ENCODE measurements at places on chromosomes 1 and 21. TPM values are rescaled to one million over a fixed set of nuclear protein-coding genes. Genes with fewer than 3 reads are reported as not detected.
A peak's percentile ranks its signal among the peaks of the same experiment; 100 is the strongest.

GRCh38 chr1:24635195-24635843, 7.8 kb upstream of the SRRM1 start:
- no peaks in the 10 kb centered on the region for H3K36me3 ChIP-seq
- H3K4me1 ChIP-seq = no peaks in the 10 kb centered on the region
- H3K4me3 ChIP-seq = no peak overlapping the region
- H3K27ac ChIP-seq = no peak overlapping the region
- peaks cover 4% of the 10 kb centered on the region for H3K27me3 ChIP-seq
- peak; percentile 67 for DNase-seq

- no peaks in the 10 kb centered on the region for H3K4me1 ChIP-seq
- no peak overlapping the region for H3K27ac ChIP-seq
- H3K36me3 ChIP-seq = no peaks in the 10 kb centered on the region
- H3K4me3 ChIP-seq = no peak overlapping the region
These were observed 51.7 kb downstream of the RYR2 start for GRCh38 chr1:237093691-237094090.

DNA sequence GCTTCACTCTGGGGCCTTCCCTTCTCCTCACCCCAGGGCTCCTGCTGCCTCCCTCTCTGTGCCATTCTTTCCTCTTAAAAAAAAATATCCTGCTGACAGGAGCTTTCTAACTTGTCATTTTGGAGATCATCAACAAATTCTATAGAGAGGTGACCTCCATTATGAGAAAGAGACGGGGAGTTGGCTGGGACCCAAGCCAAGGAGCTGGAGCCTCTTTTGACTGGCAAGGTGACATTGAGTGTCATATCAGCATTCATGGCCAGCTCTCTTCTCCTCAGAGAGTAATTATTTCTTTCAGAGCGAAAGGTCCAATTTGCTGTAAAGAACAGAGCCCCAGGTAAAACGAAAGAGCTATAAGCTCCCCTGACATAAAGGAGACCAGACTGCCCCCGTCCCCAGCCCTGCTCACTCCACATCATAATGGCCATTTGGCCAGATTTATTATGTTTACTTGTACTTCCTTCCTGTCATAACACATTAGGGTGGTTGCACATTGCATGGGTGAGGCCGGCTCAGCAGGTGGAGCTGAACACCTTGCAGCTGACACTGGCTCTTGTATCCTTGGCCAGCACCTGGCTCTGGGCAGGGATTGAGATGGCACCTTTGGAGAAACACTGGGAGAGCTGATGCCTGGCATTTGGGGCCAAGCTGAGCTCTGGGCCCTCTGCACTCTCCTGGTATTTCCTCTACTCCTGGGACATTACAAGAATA, 404.0 kb upstream of the VAMP3 start:
- H3K27ac ChIP-seq = no peak overlapping the region
- H3K27me3 ChIP-seq = no peaks in the 10 kb centered on the region
- no peaks in the 10 kb centered on the region for H3K36me3 ChIP-seq
- no peak overlapping the region for H3K4me3 ChIP-seq
- no peaks in the 10 kb centered on the region for H3K4me1 ChIP-seq

DNA sequence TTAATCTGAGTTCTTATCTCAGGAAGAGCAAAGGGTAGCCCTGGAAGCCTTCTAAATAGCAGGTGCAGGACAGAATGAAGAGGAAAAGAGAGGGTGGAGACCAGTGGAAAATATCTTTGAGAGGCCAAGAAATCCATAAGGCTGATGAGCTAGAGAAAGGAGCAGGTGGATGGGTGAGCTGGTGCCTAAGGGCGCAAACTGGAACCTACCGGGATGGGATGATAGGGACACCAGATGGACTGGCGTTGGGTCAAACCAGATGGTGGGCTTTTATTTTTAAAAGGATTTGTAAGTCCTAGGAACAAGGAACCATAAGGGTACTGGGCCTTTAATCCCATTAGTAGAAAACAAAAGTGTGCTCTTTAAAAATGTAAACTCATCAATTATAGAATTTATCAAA, 59.7 kb downstream of the RGL1 start:
- no peaks in the 10 kb centered on the region for H3K4me1 ChIP-seq
- H3K27ac ChIP-seq = no peak overlapping the region
- DNase-seq = no peak
- no peaks in the 10 kb centered on the region for H3K36me3 ChIP-seq

- DNase-seq = no peak
- peak overlapping the region; percentile 58 for H3K27ac ChIP-seq
- H3K36me3 ChIP-seq = peaks cover 39% of the 10 kb centered on the region
- no peaks in the 10 kb centered on the region for H3K27me3 ChIP-seq
These were observed 8.3 kb upstream of the KCNAB2 start for GRCh38 chr1:6037338-6037762.

DNA sequence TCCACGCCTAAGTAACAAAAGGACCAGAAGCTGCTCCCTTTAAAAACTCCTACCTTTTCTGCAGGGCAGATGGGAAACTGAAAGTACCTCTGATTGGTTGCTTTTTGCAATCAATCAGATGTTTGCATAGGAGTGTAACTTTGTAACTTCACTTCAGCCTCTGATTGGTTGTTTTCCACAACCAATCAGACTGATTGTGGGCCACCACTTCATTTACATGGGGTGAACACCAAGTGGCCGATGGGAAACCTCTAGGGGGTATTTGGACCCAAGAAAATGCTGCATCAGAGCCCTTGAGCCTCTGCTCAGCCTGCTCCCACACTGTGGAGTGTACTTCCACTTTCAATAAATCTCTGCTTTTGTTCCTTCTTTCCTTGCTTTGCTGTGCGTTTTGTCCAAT, 32.8 kb upstream of the CD1D start:
- peaks cover 8% of the 10 kb centered on the region for H3K4me1 ChIP-seq
- no peaks in the 10 kb centered on the region for H3K27me3 ChIP-seq
- peak overlapping the region; percentile 13 for H3K4me3 ChIP-seq

DNA sequence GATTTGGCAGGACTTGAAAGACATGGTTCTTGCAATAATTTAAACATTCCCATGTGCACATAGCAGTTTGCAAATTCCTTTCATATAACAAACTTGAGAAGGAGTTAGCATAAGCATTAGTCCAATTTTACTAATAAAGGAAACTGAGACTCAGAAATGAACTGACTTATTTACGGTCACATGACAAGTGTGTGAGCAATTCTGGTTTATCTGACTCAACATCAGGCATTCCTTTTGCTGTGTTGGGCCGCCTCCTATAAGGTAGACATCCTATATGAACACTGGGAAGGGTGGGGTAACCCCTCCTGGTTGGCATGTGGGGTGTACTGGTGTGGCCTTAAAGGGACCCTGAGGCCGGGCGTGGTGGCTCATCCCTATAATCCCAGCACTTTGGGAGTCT, 8.5 kb upstream of the CPT2 start:
- no peaks in the 10 kb centered on the region for H3K4me1 ChIP-seq
- H3K4me3 ChIP-seq = no peak overlapping the region
- H3K27me3 ChIP-seq = peaks cover 15% of the 10 kb centered on the region
- H3K27ac ChIP-seq = no peak overlapping the region
- no peak for DNase-seq

DNA sequence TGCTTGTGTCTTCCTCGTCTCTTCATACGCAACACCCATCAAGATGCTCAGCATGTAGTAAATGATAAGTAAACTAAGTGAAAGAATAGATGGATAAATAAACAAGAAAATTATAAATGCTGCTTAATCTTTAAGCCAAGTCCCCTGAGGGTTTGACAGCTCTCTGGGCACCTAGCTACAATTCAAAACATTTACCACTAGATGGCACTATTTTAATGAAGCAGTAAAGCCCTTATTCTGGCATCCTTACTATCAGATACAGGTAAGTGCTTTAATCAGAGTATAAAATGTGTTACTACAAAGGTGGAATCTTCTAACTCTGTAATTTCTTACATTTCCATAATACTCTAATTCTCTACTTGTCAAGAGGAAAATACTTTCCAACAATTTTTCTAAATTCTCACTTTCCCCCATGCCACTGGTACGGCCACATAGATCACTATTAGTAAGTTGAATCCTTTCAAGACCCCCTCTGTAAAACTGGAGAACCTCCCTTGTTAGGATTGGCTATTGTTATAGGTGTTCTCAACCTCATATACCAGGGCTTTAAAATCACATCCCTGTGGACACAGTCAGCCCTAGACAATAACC, 137.8 kb downstream of the BARHL2 start:
- DNase-seq = no peak
- H3K27ac ChIP-seq = no peak overlapping the region
- H3K27me3 ChIP-seq = no peaks in the 10 kb centered on the region

DNA sequence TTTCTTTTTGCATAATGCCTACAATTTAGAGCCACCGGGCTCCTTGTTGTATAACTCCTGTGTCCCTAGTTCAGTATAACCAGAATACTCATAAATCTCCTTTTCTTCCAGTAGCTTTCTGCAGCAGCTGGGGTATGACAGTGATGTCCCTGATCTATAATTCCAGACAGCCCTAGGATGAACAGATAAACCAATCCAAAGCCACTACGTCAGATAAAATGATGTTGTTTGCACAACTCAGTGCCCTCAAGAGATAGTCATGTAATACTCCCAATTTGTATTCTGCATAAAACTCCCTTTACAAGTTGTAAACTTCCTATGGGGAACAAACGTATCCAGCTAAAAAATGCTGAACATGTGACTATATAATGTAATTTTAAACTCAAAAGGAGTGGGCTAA, 44.7 kb downstream of the ZNF326 start:
- H3K27ac ChIP-seq = no peak overlapping the region
- H3K4me1 ChIP-seq = no peaks in the 10 kb centered on the region
- peaks cover 2% of the 10 kb centered on the region for H3K27me3 ChIP-seq
- no peak overlapping the region for H3K4me3 ChIP-seq
- H3K36me3 ChIP-seq = no peaks in the 10 kb centered on the region

GRCh38 chr1:161071886-161072371, 2.2 kb upstream of the ARHGAP30 start:
- H3K4me1 ChIP-seq = peaks cover 45% of the 10 kb centered on the region
- peak overlapping the region; percentile 89 for H3K27ac ChIP-seq
- peak; percentile 36 for DNase-seq
- H3K4me3 ChIP-seq = no peak overlapping the region

- H3K4me3 ChIP-seq = no peak overlapping the region
- H3K27me3 ChIP-seq = no peaks in the 10 kb centered on the region
- peaks cover 5% of the 10 kb centered on the region for H3K36me3 ChIP-seq
- DNase-seq = no peak
- no peaks in the 10 kb centered on the region for H3K4me1 ChIP-seq
These were observed 54.3 kb downstream of the PEX14 start for GRCh38 chr1:10529091-10529490.

GRCh38 chr1:190170321-190170720, 307.3 kb downstream of the BRINP3 start:
- no peak overlapping the region for H3K27ac ChIP-seq
- DNase-seq = no peak
- no peaks in the 10 kb centered on the region for H3K27me3 ChIP-seq
- no peaks in the 10 kb centered on the region for H3K36me3 ChIP-seq
- no peaks in the 10 kb centered on the region for H3K4me1 ChIP-seq

GRCh38 chr21:45899317-45900033, 82.1 kb upstream of the COL6A1 start:
- no peak overlapping the region for H3K4me3 ChIP-seq
- H3K36me3 ChIP-seq = no peaks in the 10 kb centered on the region
- H3K27ac ChIP-seq = no peak overlapping the region
- no peaks in the 10 kb centered on the region for H3K27me3 ChIP-seq
- DNase-seq = no peak

GRCh38 chr1:56948403-56949023, 17.3 kb downstream of the C8B start:
- H3K4me1 ChIP-seq = no peaks in the 10 kb centered on the region
- DNase-seq = no peak
- no peaks in the 10 kb centered on the region for H3K27me3 ChIP-seq
- no peaks in the 10 kb centered on the region for H3K36me3 ChIP-seq
- no peak overlapping the region for H3K4me3 ChIP-seq
- H3K27ac ChIP-seq = no peak overlapping the region

- no peak for DNase-seq
- no peaks in the 10 kb centered on the region for H3K36me3 ChIP-seq
- H3K4me3 ChIP-seq = no peak overlapping the region
These were observed 3.0 kb upstream of the HCRTR1 start for GRCh38 chr1:31614414-31615005.

DNA sequence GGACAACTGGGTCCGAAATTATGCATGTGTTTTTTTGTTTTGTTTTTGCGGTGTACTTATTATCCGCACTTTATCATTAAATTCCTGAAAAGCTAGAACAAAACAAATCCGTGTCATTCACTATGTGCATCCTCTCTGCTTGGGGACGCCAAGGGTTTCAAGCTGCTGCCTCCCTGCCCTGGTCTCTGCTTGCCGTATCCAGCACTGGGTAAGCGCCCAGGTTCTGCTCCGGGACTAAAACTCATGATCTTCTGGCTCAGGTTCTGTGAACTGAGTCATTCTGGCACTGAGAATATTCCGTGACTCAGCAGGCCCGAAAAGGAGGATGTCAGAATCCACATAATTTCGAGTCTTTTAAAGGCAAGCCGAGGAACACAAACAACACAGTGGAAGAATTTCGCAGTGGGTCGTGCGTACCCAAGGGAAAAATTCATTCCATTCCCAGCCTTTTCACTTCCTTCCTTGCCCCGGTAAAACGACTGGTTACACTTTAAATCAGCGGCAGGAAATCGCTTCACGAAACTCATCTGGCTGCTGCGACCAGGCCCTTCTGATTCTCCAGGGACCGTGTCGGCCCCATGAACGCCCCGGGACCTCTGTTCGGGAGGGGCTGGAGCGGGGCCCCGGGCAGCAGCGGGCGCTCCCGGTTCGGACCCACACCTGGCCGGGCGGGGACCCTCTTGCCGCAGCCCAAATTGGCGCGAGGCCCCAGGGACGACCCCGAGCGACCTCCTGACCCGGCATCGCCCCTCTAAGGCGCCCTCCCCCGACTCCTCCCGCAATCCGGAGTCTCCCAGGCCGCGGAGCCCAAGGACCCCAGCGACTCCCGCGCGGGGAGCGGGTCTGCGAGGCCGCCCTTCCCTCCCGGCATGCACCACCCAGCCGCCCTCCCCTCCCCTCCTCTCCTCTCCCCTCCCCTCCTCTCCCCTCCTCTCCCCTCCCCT, 746 bp upstream of the LAMC1 start:
- DNase-seq = no peak
- H3K27ac ChIP-seq = no peak overlapping the region
- peaks cover 43% of the 10 kb centered on the region for H3K27me3 ChIP-seq
- H3K4me1 ChIP-seq = peaks cover 17% of the 10 kb centered on the region
- H3K36me3 ChIP-seq = no peaks in the 10 kb centered on the region

GRCh38 chr1:24100945-24101737, 10.8 kb downstream of the MYOM3 start:
- DNase-seq = no peak
- H3K27ac ChIP-seq = no peak overlapping the region
- H3K27me3 ChIP-seq = no peaks in the 10 kb centered on the region
- H3K36me3 ChIP-seq = no peaks in the 10 kb centered on the region

- H3K4me1 ChIP-seq = no peaks in the 10 kb centered on the region
- H3K27me3 ChIP-seq = no peaks in the 10 kb centered on the region
- H3K4me3 ChIP-seq = no peak overlapping the region
- H3K36me3 ChIP-seq = no peaks in the 10 kb centered on the region
These were observed 83.6 kb downstream of the SGIP1 start for GRCh38 chr1:66617362-66618184.

GRCh38 chr1:26530895-26531598, 1.5 kb downstream of the RPS6KA1 start:
- H3K27me3 ChIP-seq = no peaks in the 10 kb centered on the region
- no peak for DNase-seq
- peak overlapping the region; percentile 61 for H3K4me3 ChIP-seq

GRCh38 chr1:186026946-186027345, 292.8 kb downstream of the HMCN1 start:
- no peak for DNase-seq
- H3K36me3 ChIP-seq = no peaks in the 10 kb centered on the region
- no peaks in the 10 kb centered on the region for H3K27me3 ChIP-seq
- H3K4me1 ChIP-seq = no peaks in the 10 kb centered on the region

TAF1A gene
- 4.6 TPM for polyA plus RNA-seq

TMEM269 gene
- not detected for polyA plus RNA-seq

TSPEAR gene
- not detected for polyA plus RNA-seq

S100A2 gene
- not detected for polyA plus RNA-seq

PROK1 gene
- not detected for polyA plus RNA-seq

CYYR1 gene
- polyA plus RNA-seq = not detected

ECM1 gene
- 0.10 TPM for polyA plus RNA-seq

CFAP107 gene
- polyA plus RNA-seq = not detected

FAM163A gene
- 0.13 TPM for polyA plus RNA-seq

WNT3A gene
- not detected for polyA plus RNA-seq

All from CD4-positive, CD25-positive, alpha-beta regulatory T cell (primary cell).